Activated CD4-positive, alpha-beta T cell treated with anti-CD3 and anti-CD28 coated beads, Interleukin-2, Interleukin-4, amounts not matched to agents 100 ng/mL and 50 ng/mL, durations not matched to agents 16 hours and 8 hours (primary cell): ENCODE measurements at places on chromosomes 11 and 22.

DNA sequence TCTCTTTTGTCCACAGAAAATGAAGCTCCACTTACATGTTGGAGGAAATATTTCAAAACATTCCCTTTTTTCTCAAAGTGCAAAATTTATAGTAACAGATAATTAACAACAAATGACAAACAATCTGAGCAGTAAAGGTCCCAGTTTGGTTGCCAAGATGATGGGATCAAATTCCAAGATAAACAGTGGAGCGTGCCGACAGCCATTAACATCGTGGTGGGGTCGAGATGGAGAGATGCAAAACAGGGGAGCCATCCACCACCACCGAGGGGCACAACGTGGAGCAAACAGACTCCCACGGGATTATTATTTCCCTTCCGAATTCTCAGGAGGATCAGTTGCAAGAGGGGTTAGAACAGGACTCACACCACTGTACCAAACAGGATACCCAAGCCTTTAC lies 17.2 kb downstream of the MPPED2 start:
- DNase-seq = no peak

DNA sequence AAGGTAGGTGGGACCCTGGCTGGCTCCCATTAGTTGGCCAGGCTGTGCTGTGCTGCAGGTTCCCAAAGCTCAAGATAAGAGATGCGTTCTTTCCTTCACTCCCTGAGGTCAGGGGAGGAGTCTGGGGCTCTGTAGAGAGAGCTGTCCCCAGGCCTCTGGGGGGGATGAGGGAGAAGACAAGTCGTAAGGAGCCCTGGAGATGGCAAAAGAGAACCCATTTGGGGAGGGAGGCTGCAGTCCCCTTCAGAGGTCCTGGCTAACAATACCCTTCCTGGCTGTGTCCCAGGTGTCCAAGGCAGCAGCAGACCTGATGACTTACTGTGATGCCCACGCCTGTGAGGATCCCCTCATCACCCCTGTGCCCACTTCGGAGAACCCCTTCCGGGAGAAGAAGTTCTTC lies 916 bp downstream of the GNG3 start:
- DNase-seq = no peak

DNA sequence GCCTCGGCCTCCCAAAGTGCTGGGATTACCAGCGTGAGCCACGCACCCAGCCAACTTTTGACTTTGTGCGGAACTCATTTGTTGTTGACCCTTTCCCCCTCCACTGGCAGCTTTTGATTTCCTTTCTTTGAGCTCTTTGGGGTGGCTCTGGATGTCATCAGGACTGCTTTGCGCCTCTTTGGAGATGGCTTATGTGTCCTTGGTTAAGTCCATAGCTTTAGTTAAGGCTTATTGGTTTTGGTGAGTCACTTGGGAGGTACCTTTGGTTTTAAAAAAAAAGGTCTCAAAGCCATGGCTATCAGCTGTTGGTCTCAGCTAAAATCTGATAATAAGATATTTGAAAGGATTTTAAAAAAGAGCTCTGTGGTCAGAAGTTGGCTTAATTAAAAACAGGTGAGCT lies 5.1 kb upstream of the ARSA start:
- DNase-seq = no peak

- no peak for DNase-seq
These were observed 333.8 kb upstream of the CHORDC1 start for GRCh38 chr11:90556606-90557005.

DNA sequence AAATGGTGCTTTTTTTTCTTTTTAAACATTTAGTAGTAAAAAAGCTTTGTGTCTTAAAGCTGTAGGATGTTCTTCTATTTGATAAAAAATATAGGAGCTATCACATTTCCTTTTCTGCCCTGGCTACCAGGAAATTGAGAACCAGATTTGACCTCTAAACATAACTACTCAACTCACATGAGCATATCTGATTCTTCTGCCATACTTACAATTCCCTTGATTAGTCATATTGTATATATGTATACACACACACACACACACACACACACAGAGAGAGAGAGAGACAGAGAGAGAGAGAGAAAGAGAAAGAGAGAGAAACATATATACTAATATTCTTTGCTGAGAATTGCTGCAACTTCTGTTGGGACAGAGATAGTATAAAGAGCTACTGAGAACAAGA lies 23.0 kb upstream of the GDPD4 start:
- no peak for DNase-seq
